Activated CD4-positive, alpha-beta T cell treated with anti-CD3 and anti-CD28 coated beads for 24 hours (primary cell): ENCODE measurements at places on chromosomes 3 and 15.

DNA sequence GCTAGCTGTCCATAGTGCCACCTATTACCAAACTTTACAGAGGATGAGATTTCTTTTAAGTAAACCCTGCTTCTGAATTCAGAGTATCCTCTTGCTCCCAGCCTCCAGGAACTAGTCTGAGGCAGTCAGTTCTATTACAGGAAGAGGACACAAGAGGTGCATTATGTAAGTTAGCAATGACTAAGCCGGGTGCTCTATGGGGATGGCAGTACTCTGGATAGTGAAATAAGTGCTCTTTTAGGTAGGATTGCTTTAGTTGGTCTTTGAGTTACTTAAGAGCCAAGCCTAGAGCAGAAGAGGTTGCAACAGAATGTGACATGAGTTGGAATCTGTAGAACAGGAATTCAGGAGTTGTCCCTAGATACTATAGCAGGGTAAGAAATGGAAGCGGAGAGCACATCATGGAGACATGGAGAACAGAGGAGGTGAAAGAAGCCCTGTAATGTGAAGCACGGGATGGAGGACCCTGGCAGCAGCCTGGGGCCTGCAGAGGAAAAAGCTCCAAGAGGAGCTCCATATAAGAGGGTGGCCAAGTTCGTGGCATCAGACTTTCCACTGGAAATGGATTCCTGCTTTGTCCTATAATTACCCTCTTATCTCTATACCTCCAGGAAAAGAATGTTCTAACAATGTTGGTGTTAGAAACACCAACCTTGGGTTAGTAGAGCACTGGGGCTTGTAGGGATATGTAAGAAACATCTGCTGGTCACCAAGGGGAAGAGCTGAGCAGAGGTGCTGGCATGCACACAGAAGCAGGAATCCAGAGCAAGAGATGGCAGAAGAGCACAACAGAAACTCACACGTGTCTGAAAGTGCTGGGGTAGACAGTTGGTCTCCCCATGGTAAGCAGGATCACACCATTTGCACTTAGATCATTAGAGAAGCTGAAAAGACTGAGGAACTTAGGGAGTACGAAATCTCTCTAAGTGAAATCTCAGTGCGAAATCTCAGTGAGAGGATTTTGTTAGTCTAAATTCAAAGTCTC, 851.1 kb downstream of the FHIT start:
- DNase-seq = no peak

DNA sequence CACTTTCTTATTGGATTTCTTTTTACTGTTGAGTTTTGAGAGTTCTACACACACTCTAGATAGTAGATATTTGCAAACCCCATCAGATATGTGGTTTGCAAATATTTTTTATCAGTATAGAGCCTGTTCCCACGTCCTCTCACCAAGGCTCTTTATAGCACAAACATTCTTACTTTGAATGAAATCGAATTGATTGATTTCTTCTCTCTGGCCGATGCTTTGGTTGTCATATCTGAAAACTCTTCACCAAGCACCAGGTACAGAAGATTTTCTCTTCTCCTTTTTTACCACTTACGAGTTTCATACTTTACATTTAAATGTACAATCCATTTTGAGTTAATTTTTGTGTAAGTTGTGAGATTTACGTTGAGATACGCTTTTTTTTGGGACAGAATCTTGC, 163.4 kb downstream of the PTPRG start:
- no peak for DNase-seq

- no peak for DNase-seq
These were observed 122.4 kb downstream of the FOXP1 start for GRCh38 chr3:71461114-71461513.

DNA sequence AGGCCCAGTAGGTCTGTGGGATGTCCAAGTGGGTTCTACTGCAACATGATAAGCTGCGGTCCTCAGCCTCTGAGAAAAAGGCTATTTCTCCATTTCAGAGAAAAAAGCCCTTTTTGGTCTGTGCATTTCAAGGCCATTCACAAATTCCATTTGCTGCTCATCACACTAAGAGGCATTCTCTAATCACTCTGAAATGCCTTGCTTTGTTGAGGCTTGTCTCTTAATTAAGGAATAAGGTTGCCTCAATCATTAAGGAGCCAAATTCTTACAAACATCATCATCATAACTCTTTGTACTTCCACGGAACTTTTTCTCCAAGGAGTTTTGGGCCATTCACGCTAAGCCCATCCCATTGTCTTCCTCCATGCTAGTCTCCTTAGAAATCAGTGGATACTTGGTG, 74.4 kb downstream of the BOC start:
- DNase-seq = no peak

GRCh38 chr3:51354172-51354571, 30.9 kb upstream of the MANF start:
- DNase-seq = no peak

DNA sequence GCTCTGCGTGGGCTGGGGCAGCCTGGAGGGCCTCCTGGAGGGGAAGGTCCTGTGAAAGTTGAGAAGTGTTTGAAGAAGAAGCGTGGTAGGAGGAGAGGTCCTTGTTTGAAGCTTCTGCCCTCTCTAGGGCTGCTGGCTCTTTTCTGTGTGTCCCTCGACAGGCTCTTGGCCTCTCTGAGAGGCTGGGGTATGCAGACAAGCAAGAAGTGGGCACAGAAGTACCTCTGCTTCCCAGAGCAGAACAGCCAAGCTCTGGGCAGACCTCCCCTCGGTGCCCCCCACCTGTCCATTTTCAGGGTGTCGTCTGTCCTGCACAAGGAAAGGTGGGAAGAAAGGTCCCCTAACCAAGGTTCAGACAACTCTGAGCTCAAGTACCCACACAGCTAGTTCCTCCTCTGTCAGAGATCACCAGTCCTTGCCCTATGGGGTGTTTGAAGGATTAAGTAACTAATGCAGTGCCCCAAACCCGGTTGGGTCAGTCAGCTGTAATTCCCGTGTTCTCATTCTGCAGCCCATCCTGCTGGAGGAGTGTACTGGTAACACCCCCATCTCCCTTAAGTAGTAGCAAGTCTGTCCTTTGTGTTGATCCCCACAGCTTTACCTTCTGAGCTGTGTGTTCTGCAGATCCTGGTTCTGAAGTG, 6.3 kb downstream of the CSK start:
- no peak for DNase-seq

- no peak for DNase-seq
These were observed 20.2 kb upstream of the BTLA start for GRCh38 chr3:112519424-112520001.

DNA sequence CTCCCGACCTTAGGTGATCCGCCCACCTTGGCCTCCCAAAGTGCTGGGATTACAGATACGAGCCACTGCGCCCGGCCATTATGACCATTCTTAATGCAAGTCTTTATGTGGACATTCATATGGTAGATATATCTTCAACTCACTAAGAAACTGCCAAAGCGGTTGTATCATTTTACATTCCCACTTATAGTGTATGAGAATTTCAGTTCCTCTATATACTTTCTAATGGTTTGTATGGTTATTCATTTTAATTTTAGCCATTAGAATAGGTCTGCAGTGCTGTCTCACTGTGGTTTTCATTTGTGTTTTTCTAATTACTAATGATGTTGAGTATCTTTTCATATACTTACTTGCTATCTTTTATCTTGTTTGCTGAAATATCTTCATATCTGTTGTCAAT, 32.5 kb downstream of the TCF12 start:
- DNase-seq = no peak

GRCh38 chr15:38374556-38374955, 79.4 kb upstream of the FAM98B start:
- no peak for DNase-seq

GRCh38 chr3:13540297-13540995, 8.5 kb upstream of the FBLN2 start:
- no peak for DNase-seq

DNA sequence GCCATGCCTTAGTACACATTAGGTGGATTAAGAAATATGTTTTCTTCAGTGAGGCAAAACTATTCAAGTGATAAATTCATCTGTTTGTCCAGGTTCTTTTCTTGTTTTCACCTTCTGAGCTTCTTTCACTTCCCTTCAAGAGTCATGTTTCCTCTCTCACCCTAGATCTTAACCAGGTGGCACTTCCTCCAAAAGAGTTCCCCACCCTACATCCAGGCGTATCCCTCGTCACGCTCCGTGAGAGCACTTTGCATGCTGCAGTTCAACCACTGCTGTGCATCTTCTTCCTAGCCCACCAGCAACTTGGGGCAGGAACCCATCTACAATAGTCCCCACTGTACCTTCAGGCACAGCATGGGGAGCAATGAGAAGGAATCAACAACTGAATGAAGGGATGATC, 28.9 kb downstream of the OSBPL10 start:
- no peak for DNase-seq

DNA sequence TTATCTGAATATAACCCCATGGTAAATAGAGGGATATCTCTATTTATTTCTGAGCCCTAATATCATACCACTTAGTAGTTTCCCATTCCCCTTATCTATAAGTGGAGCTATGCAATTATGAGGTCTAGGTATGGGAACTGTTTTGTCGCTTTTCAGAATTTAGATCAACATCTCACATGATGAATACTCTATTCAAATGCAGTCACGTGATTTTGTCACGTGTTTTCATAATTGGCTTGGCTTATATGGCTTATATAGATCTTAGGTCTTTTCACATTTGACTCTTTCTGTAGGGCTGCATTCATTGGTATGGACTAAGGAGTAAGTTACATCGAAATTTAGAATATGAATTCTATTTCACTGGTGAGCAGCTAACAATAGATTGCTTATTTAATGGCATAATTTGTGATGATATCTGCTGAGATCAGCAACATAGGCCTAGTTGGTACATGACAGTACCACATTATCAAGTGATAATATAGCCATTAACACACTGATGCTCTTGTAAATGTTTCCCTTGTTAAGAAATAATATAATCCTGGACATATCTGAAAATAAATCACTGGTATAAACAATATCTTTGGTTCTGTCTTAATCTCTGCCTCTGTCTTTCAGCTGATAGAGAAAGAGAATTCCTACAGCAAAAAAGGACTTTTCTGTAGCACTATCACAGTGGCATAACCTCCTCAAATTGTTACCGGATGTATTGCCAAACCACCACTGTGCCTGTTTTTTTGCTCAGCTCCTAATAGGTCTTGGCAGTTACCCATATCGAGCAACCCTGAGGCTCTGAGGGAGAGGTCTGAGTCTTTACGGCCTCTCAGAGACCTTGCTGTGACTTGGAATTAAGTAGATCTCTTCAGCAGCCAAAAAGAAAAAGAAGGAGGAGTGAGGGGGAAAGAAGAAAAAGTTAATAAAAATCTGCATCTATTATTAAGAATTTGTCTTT, 357.1 kb downstream of the ZPLD1 start:
- no peak for DNase-seq

DNA sequence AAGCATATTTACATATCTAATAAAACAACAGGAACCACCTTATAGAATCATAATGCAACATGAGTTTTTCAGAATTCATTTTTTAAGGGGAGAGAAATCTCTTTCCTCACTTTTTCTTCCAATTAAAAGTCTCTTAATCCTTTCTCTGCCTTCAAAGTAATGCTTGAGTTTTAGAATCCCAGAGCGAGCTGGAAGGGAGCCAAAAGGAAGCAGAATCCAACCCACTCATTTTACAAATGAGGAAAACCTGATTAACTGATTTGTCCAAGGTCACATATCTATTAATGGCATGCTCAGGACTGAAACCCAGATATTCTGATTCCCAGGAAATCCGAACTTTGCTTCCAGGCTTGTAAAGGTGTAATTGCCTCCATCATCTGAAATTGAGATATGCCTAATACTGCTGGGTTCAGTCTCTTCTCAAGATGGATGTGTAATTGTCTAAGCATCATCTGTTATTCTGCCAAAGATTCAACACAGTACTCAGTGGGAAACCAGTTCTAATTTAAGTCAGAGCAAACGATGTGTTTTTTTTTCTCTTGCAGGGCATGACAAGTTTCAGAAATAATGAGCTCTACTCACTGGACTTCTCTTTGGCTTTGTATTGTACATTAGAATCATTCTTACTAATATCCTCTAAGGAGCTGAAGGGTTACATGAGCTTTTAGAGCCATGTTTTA, 481.4 kb upstream of the CFAP20DC start:
- DNase-seq = no peak

- no peak for DNase-seq
These were observed 1.9 kb downstream of the CD200 start for GRCh38 chr3:112334691-112335433.

DNA sequence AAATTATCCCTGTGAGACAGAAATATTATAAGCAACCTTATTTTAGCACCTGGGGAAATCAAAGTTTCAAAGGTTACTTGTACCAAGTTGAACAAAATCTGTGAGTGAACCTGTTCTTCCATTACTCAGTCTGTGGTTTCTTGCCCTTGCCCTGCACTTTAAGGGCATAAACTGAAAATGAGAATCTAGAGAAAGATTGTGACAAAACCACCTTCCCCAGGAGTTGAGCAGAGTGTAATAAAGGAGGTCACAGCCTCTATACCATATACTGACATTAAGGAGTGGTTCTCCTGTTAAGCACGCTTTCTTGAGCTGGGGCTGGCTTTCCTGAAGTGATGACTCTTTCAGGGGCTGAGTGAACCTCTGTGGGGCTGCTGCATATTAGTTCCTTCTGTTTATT, 143.4 kb downstream of the PDCD6IP start:
- no peak for DNase-seq

DNA sequence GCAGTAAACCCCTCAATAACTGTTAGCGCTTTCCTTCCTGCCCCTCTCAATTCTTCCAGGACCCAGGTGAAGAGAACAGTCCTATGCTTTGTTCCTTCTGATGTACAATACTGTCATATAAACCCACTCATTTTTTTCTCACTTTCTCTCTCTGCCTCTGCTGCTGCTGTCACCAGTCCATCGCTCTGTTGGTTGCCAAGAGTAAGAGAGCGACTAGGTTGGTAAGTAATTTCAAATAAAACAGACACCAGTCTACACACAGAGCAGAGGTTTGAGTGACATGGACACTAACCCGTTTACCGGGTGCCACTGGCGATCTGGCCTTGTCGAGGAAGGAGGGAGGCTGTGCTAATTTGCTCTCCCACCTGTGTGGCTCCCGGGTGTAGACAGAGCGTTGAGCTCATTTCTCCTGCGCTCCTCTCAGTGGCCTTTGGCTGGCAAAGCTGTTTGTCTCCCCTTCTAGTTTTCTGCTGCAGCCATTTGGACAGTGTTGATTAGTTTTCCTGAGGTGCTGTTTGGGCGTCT, 215.4 kb downstream of the THSD4 start:
- DNase-seq = no peak

- no peak for DNase-seq
These were observed 40.0 kb downstream of the PAQR5 start for GRCh38 chr15:69338535-69339213.

DNA sequence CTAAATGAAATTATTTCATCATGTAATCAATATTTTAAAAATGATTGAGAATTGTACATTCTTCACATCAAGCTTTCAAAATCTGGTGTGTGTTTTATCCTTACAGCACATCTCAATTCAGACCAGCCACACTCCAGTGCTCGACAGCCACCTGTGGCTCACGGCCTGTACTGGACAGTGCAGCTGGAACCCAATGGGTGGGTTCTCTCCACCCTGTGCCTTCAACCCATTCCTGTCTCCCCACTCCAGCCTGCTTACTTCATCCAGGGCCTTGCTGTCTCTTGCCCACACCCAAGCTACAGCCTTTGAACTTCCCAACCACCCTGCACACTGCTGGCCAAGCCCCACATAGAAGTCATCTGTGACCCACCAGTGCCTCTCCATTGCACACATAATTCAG, 17.6 kb downstream of the CYP19A1 start:
- DNase-seq = no peak

GRCh38 chr3:113269661-113270060, 58.3 kb downstream of the BOC start:
- no peak for DNase-seq
